ENCODE measurements at places on chromosomes 5 and 9. TPM values are rescaled to one million over a fixed set of nuclear protein-coding genes. Genes with fewer than 3 reads are reported as not detected.

STC2 gene
- 0.40 TPM for total RNA-seq

PKD2L2 gene
- total RNA-seq: 0.50 TPM

DMAC1 gene
- total RNA-seq: 19.1 TPM

DDX4 gene
- not detected for total RNA-seq

RNF20 gene
- 40.6 TPM for total RNA-seq

OCLN gene
- total RNA-seq: 2.5 TPM

BTNL3 gene
- 0.14 TPM for total RNA-seq

DNA sequence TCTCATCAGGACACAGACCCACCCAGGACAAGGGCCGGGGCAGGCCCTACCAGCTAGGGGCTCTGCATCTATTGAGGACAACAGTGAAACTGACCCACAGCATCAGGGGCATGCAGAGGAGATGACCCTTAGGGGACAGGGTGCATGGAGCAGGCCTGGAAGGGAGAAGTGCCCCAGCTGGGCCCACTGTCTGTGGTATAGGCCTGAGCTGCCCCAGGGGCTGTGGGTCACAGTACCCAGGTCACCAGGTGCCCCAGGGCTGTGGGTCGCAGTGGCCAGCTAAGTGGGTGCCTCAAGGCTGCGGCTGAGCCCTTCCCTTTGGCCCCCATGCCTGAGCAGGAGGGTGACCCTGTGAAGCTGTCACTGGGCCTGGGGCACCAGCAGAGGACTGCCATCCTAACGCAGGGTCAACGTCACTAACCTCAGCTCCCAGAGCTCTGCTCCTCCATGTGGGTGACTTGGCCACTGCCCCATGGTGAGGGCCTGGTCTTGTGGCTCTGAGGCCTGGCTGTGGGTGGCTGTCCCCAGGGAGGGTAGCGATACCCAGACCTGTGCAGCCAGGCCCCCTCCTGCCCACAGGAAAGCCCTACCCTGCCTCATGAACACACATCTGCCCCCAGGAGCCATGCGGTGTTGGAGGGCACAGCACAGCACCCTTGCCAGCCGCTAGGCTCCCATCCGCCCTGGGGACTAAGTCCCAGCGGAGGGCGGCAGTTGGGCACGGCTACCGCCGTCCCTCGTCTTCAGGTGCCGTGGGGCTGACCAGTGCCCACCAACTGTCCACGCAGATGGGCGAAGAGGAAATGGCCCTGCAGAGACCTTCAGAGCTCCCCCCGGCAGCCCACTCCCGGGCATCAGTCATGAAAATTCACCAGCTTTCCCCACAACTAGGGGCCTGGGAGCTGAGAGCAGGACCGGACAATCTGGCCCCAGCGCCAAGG is 4.9 kb downstream of the EDF1 start:
- H3K36me3 ChIP-seq: peaks cover 35% of the 10 kb centered on the region
- H3K4me3 ChIP-seq: no peak overlapping the region
- H3K27ac ChIP-seq: no peak overlapping the region
- H3K4me1 ChIP-seq: peaks cover 20% of the 10 kb centered on the region
- DNase-seq: no peak

DNA sequence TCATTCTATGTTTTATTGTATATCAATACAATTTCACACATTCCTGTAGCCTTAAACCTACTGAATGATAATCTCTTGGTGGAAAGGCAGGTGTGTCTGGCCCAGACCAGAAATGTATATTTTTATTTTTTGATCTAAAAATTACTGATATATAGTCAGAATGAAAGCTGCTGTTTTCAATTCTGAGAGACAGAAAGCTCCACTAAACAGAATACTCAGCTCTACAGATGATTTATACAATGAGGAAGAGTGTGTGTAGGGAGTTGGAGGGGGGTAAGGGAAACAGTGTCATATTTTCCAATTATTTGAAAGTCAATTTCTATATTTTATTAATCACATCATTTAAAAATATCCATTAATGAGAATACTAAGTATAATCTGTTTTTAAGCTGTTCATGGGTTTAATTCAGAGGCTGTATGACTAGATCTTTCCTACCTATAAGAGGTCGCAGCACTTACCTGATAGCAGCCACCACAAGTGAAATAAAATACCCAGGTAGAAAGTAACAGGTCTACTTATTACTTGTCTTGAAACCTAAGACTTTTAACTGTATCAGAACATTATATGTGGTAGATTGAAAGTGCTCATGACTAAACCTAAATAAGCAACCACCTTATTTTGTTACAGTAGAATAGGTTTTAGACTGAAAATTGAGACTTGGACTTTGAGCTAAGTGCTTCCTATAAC is 183.4 kb downstream of the TMC1 start:
- DNase-seq: no peak
- H3K4me3 ChIP-seq: no peak overlapping the region
- no peaks in the 10 kb centered on the region for H3K36me3 ChIP-seq
- H3K27ac ChIP-seq: no peak overlapping the region
- H3K27me3 ChIP-seq: no peaks in the 10 kb centered on the region

DNA sequence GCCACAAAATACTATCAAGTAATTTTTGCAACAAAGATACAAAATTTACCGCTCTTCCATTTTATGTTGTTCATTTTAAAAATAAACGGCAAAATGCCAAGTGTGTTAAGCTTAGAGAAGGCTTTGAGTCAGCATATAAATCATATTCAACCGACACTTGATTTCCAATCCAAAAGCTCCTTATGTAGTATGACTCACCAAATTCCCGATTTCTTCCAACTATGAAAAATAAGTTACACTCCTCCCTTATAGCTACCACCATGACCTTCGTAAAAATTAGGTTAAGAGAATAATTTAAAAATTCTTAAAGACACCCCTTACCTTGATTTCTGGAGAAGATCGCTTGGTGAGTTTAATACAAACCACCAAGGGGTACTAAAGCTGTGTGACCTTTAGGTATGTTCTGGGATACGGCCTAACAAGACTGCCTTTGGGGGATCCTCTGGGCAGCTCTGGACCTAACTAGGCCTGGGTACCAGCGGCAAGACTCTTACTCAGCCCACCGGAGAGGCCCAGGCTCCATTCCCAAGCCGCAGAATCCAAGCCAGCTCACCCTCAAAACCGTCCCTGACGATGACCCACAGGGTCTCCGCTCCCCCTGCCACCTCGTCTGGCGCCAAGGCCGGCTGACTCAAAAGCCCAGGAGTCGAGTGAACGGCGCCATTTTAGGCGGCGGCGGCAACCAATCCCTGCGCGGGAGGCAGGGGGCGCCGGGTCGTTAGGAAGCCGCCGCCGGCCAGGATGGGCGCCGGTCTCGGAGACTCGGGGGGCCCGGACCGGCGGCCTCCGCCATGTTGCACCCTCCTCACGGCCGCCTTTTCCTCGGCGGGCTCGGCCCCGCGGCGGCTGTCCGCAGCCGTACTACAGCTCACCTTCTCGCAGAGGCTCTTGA is 739 bp downstream of the PPP2CA start:
- H3K36me3 ChIP-seq: no peaks in the 10 kb centered on the region
- H3K27me3 ChIP-seq: no peaks in the 10 kb centered on the region
- peak; percentile 64 for DNase-seq
- H3K27ac ChIP-seq: peak overlapping the region; percentile 100
- H3K4me3 ChIP-seq: peak overlapping the region; percentile 98

DNA sequence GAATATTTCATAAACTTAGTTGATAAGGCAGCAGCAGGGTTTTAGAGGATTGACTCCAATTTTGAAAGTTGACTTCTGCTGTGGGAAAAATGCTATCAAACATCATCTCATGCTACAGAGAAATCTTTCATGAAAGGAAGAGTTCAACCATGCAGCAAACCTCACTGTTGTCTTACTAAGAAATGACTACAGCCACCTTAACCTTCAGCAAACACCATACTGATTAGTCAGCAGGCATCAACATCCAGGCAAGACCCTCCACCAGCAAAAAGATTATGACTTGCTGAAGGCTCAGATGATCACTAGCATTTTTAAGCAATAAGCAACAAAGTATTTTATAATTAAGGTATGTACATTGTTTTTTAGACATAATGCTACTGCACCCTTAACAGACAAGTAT is 7.6 kb downstream of the TMEM174 start:
- H3K4me3 ChIP-seq: no peak overlapping the region
- H3K4me1 ChIP-seq: no peaks in the 10 kb centered on the region
- H3K36me3 ChIP-seq: no peaks in the 10 kb centered on the region
- no peak for DNase-seq

- no peaks in the 10 kb centered on the region for H3K4me1 ChIP-seq
- no peaks in the 10 kb centered on the region for H3K36me3 ChIP-seq
- no peak overlapping the region for H3K27ac ChIP-seq
Measured at GRCh38 chr5:124349931-124350330, 396.5 kb downstream of the ZNF608 start.

GRCh38 chr9:11374926-11375325 is 762.1 kb upstream of the PTPRD start:
- no peaks in the 10 kb centered on the region for H3K27me3 ChIP-seq
- no peak overlapping the region for H3K27ac ChIP-seq
- H3K4me1 ChIP-seq: no peaks in the 10 kb centered on the region
- DNase-seq: no peak
- H3K36me3 ChIP-seq: no peaks in the 10 kb centered on the region
- H3K4me3 ChIP-seq: no peak overlapping the region

DNA sequence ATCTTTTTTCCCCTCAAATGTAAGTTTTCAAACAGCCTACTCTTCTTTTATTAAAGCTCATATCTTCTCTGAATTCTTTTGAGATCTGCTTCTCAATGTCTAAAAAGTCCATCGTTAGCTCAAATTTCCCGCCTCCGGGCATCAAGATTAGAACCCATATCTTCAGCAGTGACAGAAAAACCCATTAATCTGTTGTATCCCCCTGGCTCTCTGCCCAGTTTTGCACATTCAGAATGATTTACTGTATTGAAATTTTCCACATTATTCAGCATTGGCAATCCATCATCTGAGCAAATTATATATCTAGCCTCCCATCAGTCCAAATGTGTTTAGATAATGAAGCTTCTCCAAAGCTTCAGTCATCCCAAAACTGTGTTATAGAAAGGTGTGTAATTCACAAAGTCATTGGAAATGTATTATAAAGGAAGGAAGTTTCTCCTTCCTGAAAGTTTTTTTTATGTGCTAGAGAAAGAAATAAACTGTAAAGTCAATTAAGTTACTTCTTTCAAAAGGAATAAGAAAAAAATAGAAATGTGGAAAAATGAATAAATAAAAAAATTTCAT is 849.9 kb downstream of the MAT2B start:
- H3K4me1 ChIP-seq: no peaks in the 10 kb centered on the region
- no peaks in the 10 kb centered on the region for H3K36me3 ChIP-seq

GRCh38 chr9:19176856-19177255 is 49.6 kb upstream of the PLIN2 start:
- no peaks in the 10 kb centered on the region for H3K36me3 ChIP-seq
- no peaks in the 10 kb centered on the region for H3K27me3 ChIP-seq
- no peak for DNase-seq
- peaks cover 14% of the 10 kb centered on the region for H3K4me1 ChIP-seq
- H3K4me3 ChIP-seq: no peak overlapping the region
- H3K27ac ChIP-seq: no peak overlapping the region

DNA sequence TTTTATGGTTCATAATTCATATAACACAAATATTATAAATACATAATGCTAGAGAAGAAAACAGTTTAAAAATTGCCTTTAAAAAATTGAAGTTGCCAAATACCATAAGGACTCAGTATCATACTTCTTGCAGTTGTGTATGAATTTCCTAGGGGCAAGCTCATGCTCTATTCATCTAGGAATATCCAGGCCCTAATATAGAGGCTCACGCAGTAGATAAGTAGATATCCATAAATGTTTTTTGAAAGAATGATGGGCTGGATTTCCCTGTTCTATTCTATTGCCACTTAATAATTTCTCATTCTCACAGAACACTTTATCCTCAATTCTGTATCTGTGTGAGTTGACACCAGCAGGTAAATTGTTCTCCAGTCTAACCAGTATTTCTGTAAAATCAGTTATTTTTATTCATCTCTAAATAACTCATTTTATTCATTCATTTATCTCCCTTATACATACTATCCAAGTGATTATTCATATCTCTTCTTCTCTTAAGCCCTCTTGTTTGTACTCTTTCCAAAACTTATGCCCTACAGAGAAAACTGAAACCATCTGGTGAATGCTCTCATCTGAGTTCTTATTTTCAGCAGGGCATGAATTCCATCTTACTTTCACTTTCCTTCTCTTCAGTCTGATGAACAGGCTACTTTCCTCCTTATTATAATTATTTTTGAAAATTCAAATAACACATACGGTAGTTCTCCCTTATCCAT is 97.1 kb downstream of the SLC44A1 start:
- DNase-seq: no peak
- H3K4me1 ChIP-seq: no peaks in the 10 kb centered on the region
- no peak overlapping the region for H3K27ac ChIP-seq
- H3K27me3 ChIP-seq: no peaks in the 10 kb centered on the region

GRCh38 chr9:133609311-133610098 is at the start of gene FAM163B:
Gene FAM163B, minus strand, starts transcription at chr9:133609389. Its CDS starts 29,166 bp downstream, at chr9:133580223.
- peaks cover 34% of the 10 kb centered on the region for H3K27me3 ChIP-seq
- no peak within 1 kb of the TSS for H3K27ac ChIP-seq

GRCh38 chr9:135884328-135885035 is 22.9 kb downstream of the CAMSAP1 start:
- H3K27me3 ChIP-seq: no peaks in the 10 kb centered on the region
- peaks cover 57% of the 10 kb centered on the region for H3K4me1 ChIP-seq
- H3K27ac ChIP-seq: peak overlapping the region; percentile 47
- DNase-seq: no peak
- no peaks in the 10 kb centered on the region for H3K36me3 ChIP-seq

DNA sequence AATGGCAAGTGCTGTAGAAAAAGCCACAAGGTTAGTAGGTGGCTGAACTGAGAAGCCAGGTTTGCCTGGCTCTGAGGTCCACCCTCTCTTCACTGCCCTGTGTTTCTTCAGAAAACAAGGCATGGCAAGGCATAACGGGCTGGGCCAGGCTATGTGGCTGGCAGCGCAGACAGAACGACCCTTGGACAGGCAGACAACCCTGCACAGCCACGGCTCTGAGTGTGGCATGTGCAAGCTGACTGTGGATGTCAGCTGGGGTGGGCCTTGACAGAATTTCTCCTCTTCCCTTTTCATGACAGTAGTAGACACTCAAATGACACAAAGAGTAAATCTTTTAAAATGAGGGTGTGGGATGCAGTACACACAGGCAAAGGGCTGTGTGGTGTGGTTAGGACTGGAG is 81.7 kb downstream of the MACROH2A1 start:
- DNase-seq: no peak
- H3K4me1 ChIP-seq: no peaks in the 10 kb centered on the region
- no peaks in the 10 kb centered on the region for H3K36me3 ChIP-seq
- H3K27me3 ChIP-seq: no peaks in the 10 kb centered on the region

DNA sequence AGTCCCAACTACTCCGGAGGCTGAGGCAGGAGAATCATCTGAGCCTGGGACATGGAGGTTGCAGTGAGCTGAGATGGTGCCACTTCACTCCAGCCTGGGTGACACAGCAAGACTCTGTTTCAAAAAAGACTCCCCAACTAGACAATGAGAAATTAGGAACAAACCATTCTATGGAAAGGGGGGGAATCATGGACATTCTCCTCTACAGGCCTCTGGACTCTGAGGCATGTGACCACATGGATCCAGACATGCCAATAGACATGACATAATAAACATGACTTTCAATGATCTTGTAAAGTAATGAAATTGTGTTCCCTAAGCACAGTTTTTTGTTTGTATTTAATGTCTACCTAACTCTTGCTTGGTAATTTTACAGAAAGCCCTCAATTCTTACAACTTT is 8.8 kb downstream of the HOMER1 start:
- DNase-seq: no peak
- H3K36me3 ChIP-seq: no peaks in the 10 kb centered on the region
- no peaks in the 10 kb centered on the region for H3K27me3 ChIP-seq
- H3K4me3 ChIP-seq: no peak overlapping the region
- H3K4me1 ChIP-seq: no peaks in the 10 kb centered on the region
- H3K27ac ChIP-seq: no peak overlapping the region
